ENCODE measurements at places on chromosomes 3 and 15. TPM values are rescaled to one million over a fixed set of nuclear protein-coding genes. Genes with fewer than 3 reads are reported as not detected.

Gene CPNE9
- polyA plus RNA-seq, result 0.03 TPM

Gene CCPG1
- polyA plus RNA-seq, result 10.5 TPM

Gene LYZL4
- polyA plus RNA-seq, result not detected

Gene NDN
- polyA plus RNA-seq, result 31.6 TPM

Gene MELTF
- 27.2 TPM for polyA plus RNA-seq

Gene ZBTB38
- 11.3 TPM for polyA plus RNA-seq

Gene GPR15
- not detected for polyA plus RNA-seq

Gene ZNF501
- 1.1 TPM for polyA plus RNA-seq

Gene FRMD5
- 24.8 TPM for polyA plus RNA-seq

Gene CA12
- polyA plus RNA-seq, result 44.3 TPM

Gene OR5K1
- polyA plus RNA-seq, result not detected

Gene CHDH
- 0.33 TPM for polyA plus RNA-seq

Gene PLSCR5
- polyA plus RNA-seq, result not detected

Gene IL17RD
- 2.4 TPM for polyA plus RNA-seq

Gene C15orf39
- 2.5 TPM for polyA plus RNA-seq
